Fibroblast of lung (primary cell): ENCODE measurements at places on chromosomes 13 and 19.

GRCh38 chr13:110201114-110201513 lies 105.8 kb downstream of the COL4A1 start:
- DNase-seq, result no peak

DNA sequence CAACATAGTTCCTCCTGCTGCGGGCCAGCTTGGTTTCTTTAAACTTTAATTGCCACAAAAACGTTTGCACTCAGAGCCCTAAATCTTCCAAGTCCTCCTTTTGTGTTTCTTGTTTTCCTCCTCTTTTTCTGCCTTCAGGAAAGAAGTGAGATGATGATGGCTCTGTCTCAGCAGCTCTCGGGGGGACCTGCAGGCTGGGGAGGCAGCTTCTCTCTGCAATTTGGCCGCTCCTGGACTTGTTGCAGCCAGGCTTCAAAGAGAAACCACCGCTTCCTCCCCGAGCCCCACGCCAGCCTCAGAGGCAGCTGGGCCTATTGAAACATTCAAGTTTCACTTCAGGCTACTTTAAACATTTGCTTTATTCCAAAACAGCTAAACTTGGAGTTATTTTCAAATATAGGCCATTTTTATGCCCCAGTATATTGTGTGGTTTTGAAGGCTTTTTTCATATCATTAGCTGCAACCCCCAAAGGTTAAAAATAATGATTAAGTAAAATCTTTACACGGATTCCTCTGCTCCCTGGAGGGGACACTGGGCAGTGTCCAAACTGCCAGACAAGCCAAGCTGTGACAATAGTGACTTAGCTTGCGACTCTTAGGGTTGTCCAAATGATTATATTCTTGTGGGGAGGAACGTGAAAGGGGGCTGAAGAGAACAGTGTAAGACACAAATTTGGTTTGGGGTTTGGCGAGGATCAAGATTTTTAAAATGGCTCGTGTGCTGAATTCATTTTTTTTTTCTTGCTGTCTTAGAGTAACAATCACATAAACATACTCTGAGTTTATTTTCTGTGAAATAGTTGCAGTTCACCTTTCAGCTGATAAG lies 330.8 kb downstream of the DLEU7 start:
- peak; percentile 72 for DNase-seq

- peak; percentile 55 for DNase-seq
These were observed 50.5 kb downstream of the COLGALT1 start for GRCh38 chr19:17605761-17606589.

DNA sequence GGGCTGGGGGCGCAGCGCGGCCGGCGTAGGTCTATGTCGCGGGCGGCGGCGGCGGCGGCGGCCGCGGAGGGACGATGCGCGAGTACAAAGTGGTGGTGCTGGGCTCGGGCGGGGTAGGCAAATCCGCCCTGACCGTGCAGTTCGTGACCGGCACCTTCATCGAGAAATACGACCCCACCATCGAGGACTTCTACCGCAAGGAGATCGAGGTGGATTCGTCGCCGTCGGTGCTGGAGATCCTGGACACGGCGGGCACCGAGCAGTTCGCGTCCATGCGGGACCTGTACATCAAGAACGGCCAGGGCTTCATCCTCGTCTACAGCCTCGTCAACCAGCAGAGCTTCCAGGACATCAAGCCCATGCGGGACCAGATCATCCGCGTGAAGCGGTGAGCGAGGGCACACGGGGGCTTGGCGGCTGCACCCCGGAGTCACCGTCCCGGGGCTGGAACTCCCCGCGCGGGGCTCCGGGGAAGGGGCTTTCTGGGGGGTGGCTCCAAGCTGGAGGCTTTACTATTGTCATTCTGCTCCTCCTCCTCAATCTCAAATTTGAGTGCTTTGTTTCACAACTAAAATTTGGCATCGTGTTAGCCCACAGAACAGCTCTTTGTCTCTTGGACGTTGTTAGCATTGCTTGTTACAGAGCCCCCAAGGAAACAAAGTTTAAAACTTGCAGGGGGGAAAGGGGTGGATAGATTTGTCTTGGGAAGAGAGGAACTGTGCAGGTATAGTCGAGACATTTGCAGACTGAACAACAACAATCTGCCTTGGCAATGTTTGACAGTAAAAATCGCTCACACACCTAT lies 630 bp downstream of the RAP2A start:
- DNase-seq, result no peak

GRCh38 chr13:24489721-24490120 lies 22.9 kb downstream of the PARP4 start:
- DNase-seq, result no peak

DNA sequence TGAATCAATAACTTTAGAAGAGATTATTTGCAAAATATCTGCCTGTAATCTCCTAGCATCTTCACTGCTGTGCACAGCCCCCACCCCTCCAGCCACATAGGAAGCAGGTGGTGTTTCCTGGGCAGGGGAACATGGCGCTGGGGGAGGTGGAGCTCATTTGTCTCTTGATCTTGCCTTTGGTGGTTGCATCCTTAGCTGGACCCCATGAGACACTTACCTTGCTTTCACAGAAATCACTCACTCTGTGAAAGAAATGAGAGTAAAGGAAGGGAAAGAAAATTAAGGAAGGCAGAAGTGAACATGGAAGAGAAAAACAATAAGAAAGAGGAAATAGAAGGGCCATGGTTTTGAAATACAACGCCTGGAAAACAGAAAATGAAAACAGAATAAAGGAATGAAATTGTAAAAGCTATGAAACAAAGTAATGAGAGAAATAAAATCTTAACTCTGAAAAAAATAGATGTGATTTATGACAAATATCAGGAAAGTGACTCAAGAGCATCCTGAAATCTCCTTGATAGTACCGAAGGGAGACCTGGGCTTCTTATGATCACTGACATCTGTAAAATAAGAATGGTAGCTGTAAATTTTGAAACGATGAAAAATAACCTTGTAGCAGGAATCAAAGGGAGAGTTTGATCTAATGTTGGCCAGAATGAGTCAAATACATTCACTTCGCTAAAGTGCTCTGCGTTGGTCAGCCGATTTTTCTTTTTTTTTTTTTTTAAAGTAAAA lies 17.2 kb upstream of the RNASEH2B start:
- no peak for DNase-seq

GRCh38 chr13:96817336-96817941 lies 176.8 kb downstream of the OXGR1 start:
- peak; percentile 52 for DNase-seq

DNA sequence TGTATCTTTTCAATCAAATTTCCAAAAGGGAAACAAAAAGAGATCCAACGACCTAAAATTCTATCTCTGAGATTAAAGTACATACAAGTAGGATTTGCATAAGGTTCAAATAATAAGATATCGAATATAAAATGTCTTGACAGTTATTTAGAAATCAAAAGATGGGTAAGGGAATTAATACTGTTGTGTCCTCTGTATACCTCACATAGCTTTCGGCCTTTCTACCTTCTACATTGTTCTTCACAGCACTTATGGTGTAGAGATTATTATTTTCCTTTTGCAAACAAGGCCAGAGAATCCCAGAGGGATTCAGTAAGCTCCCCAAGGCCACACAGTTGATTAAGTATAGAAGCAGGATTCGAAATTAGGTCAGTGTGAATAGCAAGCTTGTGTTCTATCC lies 403.6 kb downstream of the SPRY2 start:
- DNase-seq, result no peak

DNA sequence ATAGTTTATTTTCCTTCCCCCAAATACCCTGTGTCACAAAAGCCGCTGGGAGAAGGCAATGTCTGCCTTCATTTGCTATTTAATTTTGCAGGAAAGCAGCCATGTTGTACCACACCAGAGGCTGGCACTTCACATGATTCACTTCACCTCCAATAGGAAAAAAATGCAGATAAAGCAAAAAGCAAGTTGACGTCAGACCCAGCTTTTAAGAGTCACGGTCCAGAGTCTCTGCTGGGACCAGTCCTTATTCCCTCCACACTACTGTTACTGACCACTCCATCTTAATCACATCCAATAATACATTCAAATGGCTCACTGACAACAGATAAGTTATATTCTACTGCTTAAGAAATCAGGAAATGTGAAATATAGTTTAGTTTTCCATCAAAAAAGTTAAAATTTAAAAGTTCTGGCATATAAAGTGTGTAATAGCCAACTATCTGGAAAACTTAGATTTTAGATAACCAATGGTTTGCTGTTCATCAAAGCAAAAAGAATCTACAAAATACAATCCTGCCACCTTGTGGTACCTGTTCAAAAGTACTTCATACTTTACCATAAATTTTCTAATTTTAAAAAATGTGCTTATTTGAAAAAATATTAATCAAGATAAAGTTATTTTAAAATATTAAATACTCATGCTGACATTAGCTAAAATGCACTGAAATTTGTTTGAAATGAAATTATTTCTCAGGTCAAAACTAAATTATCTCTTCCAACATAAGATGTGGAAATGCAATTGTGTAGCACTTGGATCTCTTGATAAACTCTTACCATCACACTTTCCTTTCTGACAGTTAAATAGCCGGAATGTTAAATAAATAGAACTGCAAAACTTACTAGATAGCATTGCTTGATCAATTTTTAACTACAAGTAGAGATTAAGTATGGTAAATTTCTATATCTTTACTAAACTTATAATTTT lies 97.3 kb downstream of the SERP2 start:
- DNase-seq, result peak; percentile 63

DNA sequence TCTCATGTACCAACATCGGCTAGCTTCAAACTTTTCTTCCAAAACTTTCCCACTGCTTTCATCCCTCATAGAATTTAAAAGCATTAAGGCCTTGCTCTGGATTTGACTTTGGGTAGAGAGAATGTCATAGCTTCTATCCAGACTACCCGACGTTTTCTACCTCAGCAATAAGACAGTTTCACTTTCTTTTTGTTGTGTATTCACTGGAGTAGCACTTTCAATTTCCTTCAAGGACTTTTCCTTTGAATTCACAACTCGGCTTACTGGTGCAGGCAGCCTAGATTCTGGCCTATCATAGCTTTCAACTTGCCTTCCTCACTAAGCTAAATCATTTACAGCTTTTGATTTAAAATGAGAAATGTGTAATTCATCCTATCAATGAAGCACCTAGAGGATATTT lies 420.4 kb upstream of the GPC6 start:
- peak; percentile 26 for DNase-seq
